ENCODE measurements at places on chromosomes 12 and 14. TPM values are rescaled to one million over a fixed set of nuclear protein-coding genes. Genes with fewer than 3 reads are reported as not detected.

- DNase-seq, result no peak
- no peak overlapping the region for H3K4me3 ChIP-seq
- no peaks in the 10 kb centered on the region for H3K36me3 ChIP-seq
- H3K27me3 ChIP-seq, result no peaks in the 10 kb centered on the region
Observed at GRCh38 chr14:100442036-100442435, 118.9 kb downstream of the SLC25A47 start.

DNA sequence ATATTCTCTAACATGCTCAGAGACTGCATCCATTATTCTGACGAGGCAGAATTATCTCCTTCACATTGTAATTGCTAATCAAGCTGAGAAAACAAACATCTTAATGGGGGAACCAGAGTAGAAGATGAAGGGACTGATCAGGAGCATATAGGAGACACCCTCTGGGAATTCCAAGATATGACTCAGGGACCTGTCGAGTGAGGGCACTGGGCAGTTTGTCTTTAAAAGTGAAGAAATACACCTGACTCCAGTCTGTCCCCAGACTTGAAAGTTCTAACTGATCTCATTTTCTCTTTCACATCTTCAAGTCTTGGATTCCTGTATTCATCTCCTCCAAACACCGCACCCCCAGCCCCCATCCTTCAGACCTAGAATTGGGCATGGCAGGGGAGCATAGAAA, 226.9 kb upstream of the PLXNC1 start:
- peaks cover 14% of the 10 kb centered on the region for H3K36me3 ChIP-seq
- H3K27me3 ChIP-seq, result peaks cover 3% of the 10 kb centered on the region
- no peaks in the 10 kb centered on the region for H3K4me1 ChIP-seq

- H3K4me3 ChIP-seq, result peak overlapping the region; percentile 88
- H3K27me3 ChIP-seq, result peaks cover 4% of the 10 kb centered on the region
- DNase-seq, result peak; percentile 68
Observed at GRCh38 chr12:132084621-132085290, 59.4 kb downstream of the DDX51 start.

DNA sequence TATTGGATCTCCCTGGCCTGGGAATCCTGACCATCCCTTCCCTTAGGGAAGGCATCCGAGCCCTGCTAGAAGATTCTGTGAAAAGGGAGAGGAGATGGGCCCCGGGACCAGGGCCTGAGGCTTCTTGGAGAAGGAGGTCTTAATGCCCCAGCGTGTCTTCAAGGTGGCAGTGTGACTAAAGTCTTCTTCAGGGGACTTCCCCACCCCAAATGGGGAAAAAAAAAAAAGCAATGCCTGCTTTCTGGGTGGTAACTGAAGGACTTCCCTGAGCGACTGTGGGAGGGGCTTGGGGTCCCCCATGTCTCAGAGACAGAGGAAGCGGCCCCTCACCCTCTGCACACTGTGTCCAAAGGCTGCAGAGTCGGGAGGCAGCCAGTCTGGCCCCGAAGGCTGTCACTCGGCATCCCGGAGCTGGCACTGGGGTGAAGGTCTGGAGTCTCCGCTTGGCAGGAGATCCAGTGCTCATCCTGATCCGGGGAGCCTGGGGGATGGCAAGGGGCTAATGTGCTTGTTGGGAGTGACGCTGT, 7.8 kb upstream of the PGF start:
- no peak for DNase-seq
- H3K4me1 ChIP-seq, result peaks cover 9% of the 10 kb centered on the region
- H3K27me3 ChIP-seq, result no peaks in the 10 kb centered on the region
- no peaks in the 10 kb centered on the region for H3K36me3 ChIP-seq
- H3K4me3 ChIP-seq, result no peak overlapping the region

DNA sequence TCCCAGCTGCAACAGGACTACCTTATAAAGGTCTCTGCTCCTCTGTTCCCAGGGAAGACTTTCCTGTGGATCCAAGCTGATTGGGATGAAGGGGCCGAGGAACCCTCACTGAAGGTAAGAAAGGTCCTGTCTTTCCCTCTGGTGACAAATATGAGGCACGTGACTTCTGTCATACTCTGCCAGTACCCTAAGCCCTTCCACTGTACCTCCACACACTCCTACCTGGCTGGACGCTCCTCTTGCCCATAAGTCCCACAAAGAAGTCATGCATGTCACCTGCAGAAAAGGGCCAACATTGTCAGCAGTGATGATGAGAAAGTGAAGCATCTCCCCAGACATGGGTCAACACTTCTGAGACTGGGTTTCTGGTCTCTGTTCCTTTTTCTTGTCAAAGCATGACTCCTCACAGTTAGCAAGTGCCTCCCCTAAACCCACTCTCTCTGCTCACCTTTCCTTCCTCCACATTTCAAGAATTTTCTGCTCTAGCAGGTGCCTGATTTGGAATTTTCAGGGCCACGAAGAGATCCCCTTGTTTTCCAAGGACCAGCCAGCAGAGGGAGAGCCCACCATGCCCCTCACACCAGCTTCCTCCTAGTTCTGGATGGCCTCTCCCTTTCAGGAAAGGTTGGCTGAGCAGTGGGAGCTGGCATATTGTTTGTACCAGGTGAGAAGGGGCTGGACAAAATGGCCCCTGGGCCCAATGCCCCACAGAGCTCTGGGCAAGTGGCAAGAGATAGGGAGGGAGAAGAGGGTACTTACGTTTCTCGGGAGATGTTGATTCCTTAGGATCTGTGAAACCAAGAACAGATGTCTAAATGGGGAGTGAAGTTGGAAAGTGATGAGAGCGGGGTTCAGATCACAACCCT, 3.5 kb downstream of the TAC3 start:
- peaks cover 53% of the 10 kb centered on the region for H3K4me1 ChIP-seq
- DNase-seq, result no peak
- no peak overlapping the region for H3K4me3 ChIP-seq
- no peaks in the 10 kb centered on the region for H3K36me3 ChIP-seq
- H3K27me3 ChIP-seq, result peaks cover 4% of the 10 kb centered on the region

GRCh38 chr12:55037351-55037987, 17.7 kb downstream of the NEUROD4 start:
- H3K4me1 ChIP-seq, result peaks cover 22% of the 10 kb centered on the region
- H3K27me3 ChIP-seq, result no peaks in the 10 kb centered on the region
- no peak overlapping the region for H3K27ac ChIP-seq
- H3K36me3 ChIP-seq, result no peaks in the 10 kb centered on the region
- DNase-seq, result no peak

GRCh38 chr14:101076451-101077198, 173.1 kb upstream of the RTL1 start:
- no peak overlapping the region for H3K27ac ChIP-seq
- H3K4me3 ChIP-seq, result peak overlapping the region; percentile 64
- H3K36me3 ChIP-seq, result no peaks in the 10 kb centered on the region
- peaks cover 39% of the 10 kb centered on the region for H3K4me1 ChIP-seq
- peak; percentile 11 for DNase-seq

GRCh38 chr12:68081561-68081960, 78.0 kb downstream of the IFNG start:
- no peak overlapping the region for H3K4me3 ChIP-seq
- peaks cover 18% of the 10 kb centered on the region for H3K4me1 ChIP-seq
- H3K27ac ChIP-seq, result no peak overlapping the region
- peaks cover 28% of the 10 kb centered on the region for H3K36me3 ChIP-seq
- H3K27me3 ChIP-seq, result peaks cover 12% of the 10 kb centered on the region
- DNase-seq, result no peak

GRCh38 chr12:19841451-19841850, 402.2 kb downstream of the AEBP2 start:
- H3K36me3 ChIP-seq, result no peaks in the 10 kb centered on the region
- no peaks in the 10 kb centered on the region for H3K27me3 ChIP-seq
- no peak for DNase-seq

DNA sequence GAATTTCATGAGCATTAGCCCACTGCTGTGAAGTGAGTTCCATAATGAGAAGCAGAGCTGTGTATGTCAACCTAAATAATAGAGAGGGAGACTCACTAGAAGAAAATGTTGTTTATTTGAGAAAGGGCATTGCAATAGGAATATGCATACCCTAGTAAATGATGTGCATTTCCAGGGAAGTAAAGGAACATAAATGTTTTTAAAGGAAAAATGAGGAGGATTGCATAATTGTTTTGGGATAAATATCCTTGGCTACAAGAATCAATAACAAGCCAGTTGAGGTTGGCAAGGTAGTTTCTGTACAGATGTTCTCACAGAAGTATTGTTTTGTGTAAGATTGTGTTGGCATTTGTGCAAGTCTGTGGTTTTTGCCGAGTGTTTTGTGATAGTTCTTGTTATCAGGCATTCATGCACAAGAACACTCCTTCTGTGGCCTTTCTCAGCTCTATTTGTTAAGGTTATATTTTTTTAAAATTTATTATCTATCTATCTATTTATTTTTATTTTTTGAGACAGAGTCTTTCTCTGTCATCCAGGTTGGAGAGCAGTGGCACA, 47.1 kb downstream of the EMP1 start:
- no peaks in the 10 kb centered on the region for H3K4me1 ChIP-seq
- DNase-seq, result no peak
- H3K4me3 ChIP-seq, result no peak overlapping the region
- H3K27ac ChIP-seq, result no peak overlapping the region

DNA sequence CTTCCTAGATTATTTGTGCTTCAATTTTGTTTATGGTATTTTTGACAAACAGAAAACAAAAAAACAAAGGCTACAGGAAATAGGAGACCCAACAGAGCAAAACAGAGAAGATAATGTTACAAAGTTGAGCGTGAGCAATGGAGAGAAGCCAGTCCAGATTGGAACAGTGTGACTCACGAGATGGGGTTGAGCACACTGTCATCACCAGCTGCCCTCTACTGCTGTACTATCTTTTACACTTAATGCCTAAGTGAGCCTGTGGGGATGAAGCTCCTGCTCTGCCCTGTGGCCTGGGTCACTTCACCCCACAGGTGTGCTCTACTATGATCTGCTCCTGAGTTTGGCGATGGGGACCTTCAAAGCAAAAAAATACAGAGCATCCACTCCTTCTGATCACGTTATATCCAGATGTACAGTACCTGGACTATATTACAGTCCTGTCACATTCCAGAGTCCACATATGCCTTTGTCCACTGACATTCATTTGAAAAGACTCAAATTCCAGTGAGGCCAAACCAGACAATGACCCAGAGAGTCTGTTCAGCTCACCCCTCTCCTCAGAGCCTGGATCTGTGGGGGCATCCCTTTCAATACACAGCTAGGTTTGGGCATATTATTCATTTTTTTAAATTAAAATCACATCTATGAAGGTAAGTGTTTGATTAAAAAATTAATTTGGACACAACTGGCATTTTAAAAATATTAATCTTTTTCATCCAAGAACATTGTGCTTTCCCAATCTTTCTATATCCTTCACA, 4.4 kb downstream of the IPO8 start:
- DNase-seq, result no peak
- peaks cover 29% of the 10 kb centered on the region for H3K4me1 ChIP-seq
- H3K27me3 ChIP-seq, result no peaks in the 10 kb centered on the region
- no peaks in the 10 kb centered on the region for H3K36me3 ChIP-seq

GRCh38 chr12:58069268-58069963, 128.0 kb downstream of the ATP23 start:
- H3K4me3 ChIP-seq, result no peak overlapping the region
- H3K27me3 ChIP-seq, result 0 out of 2 replicates have a peak, but pooled peaks cover 2% of the 10 kb centered on the region
- no peaks in the 10 kb centered on the region for H3K36me3 ChIP-seq
- H3K4me1 ChIP-seq, result peaks cover 15% of the 10 kb centered on the region
- no peak overlapping the region for H3K27ac ChIP-seq
- no peak for DNase-seq

DNA sequence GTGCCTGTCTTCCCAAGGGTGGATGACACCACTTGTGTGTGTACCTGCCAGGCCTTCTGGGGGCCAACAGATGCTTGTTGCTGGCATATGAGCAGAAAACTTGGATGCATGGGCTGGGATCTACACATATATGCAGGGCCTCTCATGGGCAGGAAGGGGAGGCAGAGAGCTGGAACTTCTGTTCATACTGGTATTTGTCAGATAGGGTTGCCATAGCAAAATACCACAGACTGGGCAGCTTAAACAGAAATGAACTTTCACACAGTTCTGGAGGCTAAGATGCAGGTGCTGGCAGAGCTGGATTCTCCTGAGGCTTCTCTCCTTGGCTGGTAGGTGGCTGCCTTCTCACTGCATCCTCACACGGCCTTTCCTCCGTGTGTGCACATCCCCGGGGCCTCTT, 121.8 kb downstream of the SUDS3 start:
- no peaks in the 10 kb centered on the region for H3K27me3 ChIP-seq
- H3K36me3 ChIP-seq, result no peaks in the 10 kb centered on the region
- DNase-seq, result no peak
- H3K4me3 ChIP-seq, result no peak overlapping the region

GRCh38 chr14:33413381-33413780, 474.7 kb downstream of the NPAS3 start:
- no peak overlapping the region for H3K4me3 ChIP-seq
- H3K27ac ChIP-seq, result no peak overlapping the region
- DNase-seq, result no peak

GRCh38 chr14:29709490-29709889, 218.2 kb downstream of the PRKD1 start:
- no peak overlapping the region for H3K4me3 ChIP-seq
- DNase-seq, result no peak
- H3K27ac ChIP-seq, result no peak overlapping the region
- no peaks in the 10 kb centered on the region for H3K27me3 ChIP-seq
- peaks cover under 1% of the 10 kb centered on the region for H3K36me3 ChIP-seq
- H3K4me1 ChIP-seq, result no peaks in the 10 kb centered on the region

GRCh38 chr12:117036046-117036445, 63.2 kb downstream of the TESC start:
- no peaks in the 10 kb centered on the region for H3K36me3 ChIP-seq
- H3K4me1 ChIP-seq, result peaks cover 26% of the 10 kb centered on the region
- no peak for DNase-seq
- no peaks in the 10 kb centered on the region for H3K27me3 ChIP-seq

Gene PLEKHD1
- 1.0 TPM for total RNA-seq

Gene KRT82
- not detected for total RNA-seq

Gene INSM2
- not detected for total RNA-seq

Gene SIX1
- total RNA-seq, result 0.59 TPM

Gene ESPL1
- total RNA-seq, result 48.5 TPM
